CD4-positive, alpha-beta T cell treated with Interleukin-6 at 100 ng/mL for 8 hours (primary cell): ENCODE measurements at places on chromosomes 1 and 21.

- no peak for DNase-seq
These were observed 68.7 kb upstream of the C1orf105 start for GRCh38 chr1:172351754-172352161.

GRCh38 chr1:240854367-240854766 is 242.4 kb upstream of the GREM2 start:
- no peak for DNase-seq

- DNase-seq: no peak
These were observed 28.7 kb downstream of the COL16A1 start for GRCh38 chr1:31675161-31675560.

- no peak for DNase-seq
These were observed 2.0 kb downstream of the HUNK start for GRCh38 chr21:31874812-31875212.

DNA sequence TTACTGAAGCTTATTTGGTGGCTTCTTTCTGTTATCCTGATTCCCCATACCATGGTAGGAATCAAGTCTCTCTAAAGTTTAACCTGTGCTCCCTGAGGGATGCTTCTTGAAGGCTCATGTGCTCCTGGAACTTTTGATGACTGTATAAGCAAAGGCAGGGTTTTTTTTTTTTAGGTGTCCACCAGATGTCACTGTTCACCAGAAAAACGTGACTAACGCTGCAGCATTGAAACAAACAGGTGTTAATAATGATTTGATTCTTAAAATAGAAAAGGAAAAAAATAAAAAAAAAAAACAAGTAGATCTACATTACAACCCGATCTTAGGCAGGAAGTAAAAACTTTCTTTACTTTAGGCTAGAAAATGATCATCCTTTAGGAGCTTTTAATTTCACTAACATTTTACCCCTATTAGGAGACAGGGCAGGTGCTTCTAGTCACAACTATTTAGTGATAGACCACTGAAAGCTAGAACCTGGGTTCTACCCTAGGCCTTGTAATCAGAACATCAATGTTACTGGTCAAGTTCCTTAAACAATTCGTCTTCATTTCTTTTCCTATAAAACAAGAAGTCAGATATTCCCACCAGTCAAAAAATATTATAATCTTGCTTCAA is 223.0 kb downstream of the PLA2G4A start:
- DNase-seq: no peak

DNA sequence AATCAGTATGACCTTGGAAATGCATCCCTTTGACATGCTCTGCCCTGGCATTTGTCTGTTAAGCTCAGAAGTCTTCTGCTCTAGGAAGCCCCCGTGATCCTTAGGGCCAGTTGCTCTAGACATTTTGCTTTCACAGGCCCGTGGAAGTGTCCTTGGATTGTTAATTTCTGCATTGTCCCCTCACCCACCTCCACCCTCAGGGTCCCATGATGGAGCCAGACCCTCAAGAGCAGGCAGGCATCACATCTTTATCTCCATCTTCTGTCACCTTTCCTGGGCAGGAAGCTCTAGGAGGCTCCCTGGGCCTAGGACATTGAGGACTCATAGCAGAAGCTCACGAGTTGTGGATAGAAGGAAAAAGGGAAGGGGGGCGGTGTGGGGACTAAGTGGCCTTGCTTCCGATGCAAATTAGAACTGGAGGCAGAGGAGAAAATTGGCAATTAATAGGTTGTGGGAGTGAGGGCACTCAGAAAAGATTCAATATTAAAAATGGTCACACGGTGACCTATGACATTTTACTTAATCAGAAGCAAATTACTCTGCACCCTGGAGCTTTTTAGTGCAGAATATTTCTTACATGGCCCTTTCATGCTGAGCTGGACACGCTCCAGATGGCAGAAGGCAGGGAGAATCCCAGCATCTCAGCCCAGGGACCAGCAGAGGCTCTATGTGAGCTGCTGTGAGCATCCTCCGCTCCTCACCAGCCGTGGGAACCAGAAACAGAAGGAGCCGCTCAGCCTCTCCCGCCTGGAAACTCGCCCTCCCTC is 185.0 kb downstream of the MATN1 start:
- no peak for DNase-seq

GRCh38 chr1:114764689-114765088 is 6.9 kb upstream of the CSDE1 start:
- no peak for DNase-seq

GRCh38 chr1:211739671-211740411 is 64.4 kb upstream of the NEK2 start:
- no peak for DNase-seq

DNA sequence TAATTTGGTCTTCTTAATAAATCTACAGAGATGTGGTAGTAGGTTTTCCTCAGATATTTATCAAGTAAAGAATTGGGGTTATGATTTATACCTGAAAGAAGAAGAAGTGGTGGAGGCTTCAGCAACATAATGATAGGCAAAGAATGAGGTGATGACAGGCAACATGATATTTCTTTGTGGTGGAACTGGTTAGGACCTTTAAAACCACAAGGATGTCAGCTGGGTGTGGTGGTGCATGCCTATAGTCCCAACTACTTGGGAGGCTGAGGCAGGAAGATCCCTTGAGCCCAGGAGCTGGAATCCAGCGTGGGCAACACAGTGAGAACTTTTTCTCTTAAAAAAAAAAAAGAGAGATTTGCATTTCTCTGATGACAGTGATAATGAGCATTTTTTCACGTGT is 34.1 kb upstream of the COL11A1 start:
- DNase-seq: no peak

DNA sequence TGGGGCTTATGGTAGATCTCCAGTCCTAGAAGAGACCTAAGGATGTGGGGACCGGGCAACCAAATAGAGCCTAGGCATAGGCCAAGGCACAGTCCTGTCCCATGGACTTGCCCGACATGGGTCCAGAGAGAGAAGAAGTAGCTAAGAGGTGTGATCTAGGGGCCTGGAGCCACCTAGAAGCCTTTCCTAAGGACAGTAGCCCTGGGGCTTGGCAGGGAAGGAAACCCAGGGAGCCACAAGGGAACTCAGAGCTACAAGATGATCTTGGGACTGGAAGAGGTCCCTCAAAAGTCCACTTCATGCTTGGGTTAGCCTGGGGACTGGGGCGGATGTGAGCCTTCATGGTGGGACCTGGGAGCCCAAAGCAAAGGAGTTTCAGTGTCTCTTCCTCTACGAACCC is 18.8 kb downstream of the IRF2BP2 start:
- no peak for DNase-seq

DNA sequence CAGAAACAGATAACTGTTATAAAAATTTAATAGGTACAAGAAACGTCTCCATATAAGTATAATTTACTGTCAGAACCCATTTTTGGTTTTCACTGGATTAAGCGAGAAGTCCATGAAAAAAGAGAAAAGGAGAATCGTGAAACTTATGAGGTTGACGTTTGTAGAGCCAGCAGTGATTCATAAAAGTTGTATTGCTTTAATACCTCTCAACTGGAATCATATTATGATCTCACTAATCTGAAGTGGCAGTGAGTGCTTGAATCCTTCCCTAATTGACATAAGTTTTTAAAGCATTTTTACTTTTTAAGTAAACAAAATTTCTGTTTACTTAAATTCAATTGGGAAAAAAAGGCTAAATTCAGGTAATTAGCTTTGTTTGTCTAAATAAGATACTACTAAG is 315.3 kb downstream of the TPR start:
- no peak for DNase-seq

DNA sequence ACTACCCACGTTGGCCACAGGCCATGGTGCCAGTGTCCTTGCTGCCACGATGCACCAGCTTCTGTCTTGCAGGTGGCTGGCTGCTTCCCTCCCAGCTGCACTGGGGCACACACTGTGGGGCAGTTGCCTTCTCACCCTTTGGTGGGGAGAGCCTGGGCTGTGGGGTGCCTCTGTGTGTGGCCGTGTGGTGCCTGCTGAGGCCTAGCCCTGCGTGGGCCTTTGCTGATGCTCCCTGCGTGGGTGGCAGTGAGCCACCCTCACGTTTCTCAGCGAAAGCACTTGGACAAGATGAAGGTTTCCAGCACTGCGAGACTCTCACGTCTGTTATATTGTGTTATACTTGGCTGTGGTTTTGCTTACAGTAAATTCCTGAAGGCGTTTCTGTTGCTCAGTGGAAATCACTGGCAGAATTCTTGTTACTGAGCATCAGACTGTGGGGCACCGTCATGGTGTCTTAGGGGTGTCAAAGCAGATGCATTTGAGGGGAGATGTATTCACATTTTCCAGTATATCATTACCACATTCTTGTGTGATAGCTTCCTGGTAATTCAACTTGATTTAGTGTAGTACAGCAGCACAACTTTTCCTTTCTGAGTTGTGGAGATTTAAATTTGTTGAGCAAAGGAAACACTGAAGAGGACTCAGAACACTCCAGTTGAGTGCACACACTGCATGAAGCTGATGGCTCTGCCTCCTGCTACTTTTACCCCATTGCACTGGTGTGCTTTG is 124.7 kb downstream of the PCBP3 start:
- DNase-seq: no peak

DNA sequence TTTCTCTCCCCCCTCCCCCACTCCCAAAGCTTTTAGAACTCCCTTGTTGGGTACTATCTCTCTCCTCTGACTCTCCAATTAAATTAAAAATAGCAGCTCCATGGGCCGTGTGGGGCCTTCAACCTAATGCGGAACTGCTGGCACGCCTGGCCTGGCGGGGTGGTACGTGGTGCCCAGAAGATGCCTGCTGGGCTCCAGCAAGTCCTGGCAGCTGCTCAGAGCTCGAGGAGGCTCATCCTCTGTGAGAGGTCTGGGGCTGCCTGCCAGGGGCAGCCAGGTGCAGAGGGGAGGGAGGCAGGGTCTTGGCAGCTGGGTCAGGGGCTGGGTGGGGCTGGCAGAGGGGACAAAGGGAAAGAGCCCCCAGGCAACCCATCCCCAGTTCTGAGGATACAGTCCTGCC is 74.4 kb downstream of the ACTL8 start:
- DNase-seq: no peak

DNA sequence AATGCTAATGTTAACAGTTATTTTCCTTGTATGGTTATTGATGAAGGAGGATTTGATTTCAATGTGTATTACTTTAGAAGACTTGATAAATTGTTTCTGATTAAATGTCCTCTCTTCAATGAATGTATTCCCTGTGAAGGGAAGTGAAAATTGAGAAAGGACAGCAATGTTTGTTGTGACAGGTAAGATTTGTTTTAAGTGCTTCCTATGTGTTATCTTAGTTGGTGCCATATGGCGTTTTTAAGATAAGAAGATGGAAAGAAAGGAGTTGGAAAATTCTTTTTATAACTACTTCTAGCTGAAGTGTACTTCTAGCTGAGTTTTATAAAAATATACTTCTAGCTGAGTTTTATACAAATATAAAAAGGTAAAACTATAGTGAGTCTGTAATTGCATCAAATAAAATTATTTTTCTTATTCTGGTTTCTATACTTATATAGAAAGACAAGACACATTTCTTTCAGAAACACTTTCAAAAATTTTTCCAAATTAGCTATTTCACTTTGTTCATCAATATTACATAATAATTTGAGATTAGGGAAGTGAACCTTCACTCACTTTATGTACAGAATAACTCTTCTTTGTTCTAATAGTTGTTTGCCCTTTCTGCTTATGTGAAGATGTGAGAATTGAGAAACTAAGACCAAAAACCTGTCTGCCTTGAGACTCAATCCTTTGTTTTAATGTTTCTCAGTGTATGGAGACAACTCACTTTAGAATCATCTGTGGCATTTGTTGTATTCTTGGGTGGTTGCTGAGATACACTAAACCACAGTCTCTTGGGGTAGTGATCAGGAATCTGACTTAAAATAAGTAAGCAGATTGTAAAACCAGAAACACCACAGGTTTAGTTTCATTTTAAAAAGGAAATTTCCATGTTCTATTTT is 382.9 kb upstream of the B3GALT2 start:
- peak; percentile 35 for DNase-seq

DNA sequence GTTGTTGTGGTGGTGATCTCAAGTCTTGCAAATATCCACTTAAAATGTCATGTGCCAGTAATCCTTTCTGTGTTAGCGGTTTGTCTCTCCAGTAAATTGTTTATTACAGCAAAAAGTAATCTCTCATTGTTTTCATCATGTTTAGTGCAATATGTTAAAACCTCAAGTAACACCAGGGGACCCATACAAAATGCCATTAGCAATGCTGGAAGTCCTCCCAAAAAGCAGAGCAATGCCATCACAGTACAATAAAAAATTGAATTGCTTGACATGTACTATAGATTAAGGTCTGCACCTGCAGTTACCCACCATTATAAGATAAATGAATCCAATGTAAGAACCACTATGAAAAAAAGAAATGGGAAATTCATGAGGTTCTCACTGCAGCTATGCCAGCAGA is 1606.5 kb downstream of the BRINP3 start:
- no peak for DNase-seq
